ENCODE measurements at places on chromosomes 1 and 21.
A peak's percentile ranks its signal among the peaks of the same experiment; 100 is the strongest.

DNA sequence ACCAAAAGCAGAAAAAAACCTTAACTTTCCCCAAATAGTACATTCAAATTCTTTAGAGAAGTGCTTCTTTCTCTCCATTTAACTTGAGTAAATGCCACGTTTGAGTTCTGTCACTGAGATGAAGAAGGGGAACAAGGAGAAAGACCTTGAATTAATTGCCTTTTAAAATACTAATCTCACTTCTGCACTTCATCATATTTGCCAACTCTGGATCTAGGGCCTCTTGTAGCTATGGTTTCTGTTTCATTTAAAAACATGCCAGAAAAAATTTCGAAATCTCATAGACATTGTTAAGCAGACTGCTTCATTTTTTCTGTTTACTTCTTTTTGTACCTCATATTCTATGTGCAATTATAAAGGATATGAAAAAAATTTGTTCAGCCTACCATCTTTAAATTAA lies 24.6 kb downstream of the MIXL1 start:
- DNase-seq, result peak; percentile 69

DNA sequence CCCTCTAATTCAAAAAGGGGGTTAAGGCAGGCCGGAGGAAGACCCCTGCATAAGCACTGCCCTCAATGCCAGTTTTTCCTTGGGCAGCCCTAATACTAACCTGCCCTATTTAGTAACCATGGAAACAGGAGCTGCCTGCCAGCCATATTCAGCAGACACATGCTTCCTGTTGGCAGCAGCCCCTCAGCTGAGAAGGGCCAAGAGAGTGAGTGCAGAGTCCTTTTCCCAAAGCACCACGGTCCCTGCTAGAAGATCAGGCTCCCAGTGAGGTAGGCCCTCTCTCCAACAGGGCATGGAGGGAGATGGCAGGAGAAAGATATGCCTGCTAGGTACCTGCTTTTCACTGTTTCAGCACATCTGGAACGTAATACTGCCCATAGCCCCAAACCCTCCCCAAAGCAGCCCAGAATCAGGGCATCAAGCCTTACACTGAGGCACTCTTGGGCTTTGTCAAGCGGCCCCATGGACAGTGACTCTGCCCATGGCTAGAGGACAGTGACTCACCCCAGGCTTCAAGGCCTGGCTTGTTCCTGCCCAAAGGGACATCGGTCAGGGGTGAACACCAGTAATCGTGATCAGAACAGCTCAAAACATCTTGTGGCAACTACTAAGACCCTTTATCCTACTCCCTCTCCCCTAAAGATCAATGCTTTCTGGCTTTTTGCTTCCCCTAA lies 64.5 kb downstream of the BCAR3 start:
- DNase-seq, result peak; percentile 57

DNA sequence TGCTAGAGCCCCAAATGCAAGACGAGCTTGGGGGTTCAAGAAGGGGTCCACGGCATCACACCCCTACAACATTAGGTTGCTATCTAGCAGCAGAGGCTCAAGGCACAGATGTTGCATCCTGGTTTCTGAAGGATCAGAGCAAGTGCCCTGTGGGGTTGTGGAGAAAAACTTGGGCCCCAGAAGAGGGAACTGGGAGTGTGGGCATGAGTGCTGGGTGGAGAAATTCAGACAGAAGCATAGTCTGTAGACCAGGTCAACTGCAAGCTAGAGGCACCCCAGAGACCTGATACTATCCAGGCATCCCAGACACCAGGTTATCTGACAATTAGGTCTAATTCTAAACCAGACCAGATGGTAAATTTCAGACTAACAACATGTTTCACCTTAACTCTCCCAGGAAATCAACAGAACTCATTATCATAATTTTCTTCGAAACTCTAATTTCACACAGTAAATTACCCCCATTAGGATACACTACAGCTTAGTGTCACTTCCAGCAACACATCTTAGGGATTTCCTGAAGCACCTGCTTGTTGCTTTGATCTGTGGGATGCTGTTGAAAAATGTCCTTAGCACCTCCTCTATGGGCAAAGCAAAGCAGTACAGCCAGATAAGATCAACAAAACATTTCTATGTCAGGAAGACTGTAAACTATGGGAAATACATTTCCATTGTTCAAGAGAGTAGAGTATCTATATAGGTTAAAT lies 179.3 kb downstream of the VAV3 start:
- DNase-seq, result no peak

GRCh38 chr21:46461909-46462308 lies 3.2 kb downstream of the DIP2A start:
- no peak for DNase-seq

- DNase-seq, result no peak
Observed at GRCh38 chr1:182229451-182229850, 162.1 kb downstream of the GLUL start.

- DNase-seq, result no peak
Observed at GRCh38 chr1:103529746-103530145, 4.2 kb downstream of the RNPC3 start.

DNA sequence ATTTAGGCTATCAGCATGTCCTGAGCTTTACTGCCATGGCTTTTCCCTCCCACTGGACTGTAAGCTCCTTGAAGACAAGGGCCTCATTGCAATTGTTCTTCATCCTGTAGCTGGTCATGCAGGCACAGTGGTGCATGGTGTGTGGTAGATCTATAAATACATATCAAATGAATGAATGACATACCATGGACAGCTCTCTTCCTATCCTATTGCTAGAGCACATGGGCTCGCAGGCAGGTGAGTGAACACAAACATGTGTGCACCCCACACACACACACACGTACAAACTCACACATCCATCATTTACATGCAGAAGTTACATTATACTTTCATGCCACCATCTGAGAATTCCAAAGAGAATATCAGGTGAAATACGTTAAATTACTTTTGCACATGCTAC lies 172.9 kb upstream of the RUNX1 start:
- DNase-seq, result no peak

DNA sequence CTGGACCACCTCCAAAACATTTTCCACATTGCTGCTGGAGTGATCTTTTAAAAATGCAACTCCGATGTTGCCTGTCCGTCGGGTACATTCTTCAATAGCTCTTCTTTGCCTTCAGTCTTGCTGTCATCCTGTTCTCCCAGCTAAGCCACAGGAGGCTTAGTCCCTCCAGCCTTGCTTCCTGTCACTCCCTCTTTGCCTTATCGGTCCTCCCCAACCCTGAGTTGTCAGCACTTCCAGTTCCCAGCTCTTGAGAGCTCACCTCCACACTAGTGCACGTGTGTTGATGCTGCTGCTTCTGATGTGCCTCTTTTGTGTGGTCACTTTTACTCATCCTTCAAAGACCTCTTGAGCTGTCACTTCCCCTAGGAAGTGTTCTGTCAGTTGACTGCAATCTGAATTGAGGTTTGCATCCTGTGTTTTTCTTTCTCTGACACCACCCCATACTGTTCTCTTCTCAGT lies 15.3 kb downstream of the UCK2 start:
- DNase-seq, result peak; percentile 44
